Neural progenitor cell (in vitro differentiated cells): ENCODE measurements at places on chromosomes 16 and 17. TPM values are rescaled to one million over a fixed set of nuclear protein-coding genes. Genes with fewer than 3 reads are reported as not detected.

NIP7 gene
- total RNA-seq: 17.2 and 23.7 TPM in 2 replicates

DNA sequence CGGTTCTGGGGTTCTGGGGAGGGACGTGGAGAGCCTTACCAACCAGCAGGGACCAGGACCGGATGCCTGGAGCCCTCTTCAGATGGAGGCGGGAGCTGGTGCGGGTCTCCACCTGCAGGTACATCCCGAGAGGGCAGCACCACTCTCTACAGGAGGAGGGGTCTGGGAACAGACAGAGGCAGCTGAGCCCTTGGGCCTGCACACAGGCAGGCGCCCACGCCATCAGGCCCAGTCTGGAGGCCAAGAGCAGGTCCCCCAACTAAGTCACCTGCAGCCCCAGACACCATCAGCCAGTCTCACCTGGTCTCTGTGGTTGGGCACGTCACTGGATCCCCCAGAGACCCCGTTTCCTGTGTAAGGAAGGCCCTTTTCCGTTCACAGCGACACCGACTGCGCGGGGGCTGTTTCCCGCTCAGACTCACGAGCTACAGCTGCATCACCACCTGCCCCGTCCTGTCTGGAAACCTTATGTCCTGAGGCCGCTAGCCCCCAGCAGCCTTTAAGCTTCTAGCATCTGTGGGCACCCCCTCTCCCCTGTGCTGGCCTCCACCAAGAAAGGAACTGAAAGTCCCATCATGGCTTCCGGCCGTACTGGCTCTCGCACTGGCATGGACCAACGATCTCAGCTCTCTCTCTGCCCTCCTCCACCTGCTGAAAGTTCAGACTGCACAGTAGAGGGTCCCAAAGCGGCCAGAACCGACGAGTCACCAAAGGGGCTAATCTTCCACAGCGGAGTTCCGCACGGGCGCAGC is 1.2 kb downstream of the CYBC1 start:
- peak; percentile 27 for DNase-seq
- H3K4me3 ChIP-seq: peak overlapping the region; percentile 97
- no peaks in the 10 kb centered on the region for H3K36me3 ChIP-seq
- no peak overlapping the region for H3K27ac ChIP-seq

TOX3 gene
- 44.2 and 48.1 TPM in 2 replicates for total RNA-seq

DNA sequence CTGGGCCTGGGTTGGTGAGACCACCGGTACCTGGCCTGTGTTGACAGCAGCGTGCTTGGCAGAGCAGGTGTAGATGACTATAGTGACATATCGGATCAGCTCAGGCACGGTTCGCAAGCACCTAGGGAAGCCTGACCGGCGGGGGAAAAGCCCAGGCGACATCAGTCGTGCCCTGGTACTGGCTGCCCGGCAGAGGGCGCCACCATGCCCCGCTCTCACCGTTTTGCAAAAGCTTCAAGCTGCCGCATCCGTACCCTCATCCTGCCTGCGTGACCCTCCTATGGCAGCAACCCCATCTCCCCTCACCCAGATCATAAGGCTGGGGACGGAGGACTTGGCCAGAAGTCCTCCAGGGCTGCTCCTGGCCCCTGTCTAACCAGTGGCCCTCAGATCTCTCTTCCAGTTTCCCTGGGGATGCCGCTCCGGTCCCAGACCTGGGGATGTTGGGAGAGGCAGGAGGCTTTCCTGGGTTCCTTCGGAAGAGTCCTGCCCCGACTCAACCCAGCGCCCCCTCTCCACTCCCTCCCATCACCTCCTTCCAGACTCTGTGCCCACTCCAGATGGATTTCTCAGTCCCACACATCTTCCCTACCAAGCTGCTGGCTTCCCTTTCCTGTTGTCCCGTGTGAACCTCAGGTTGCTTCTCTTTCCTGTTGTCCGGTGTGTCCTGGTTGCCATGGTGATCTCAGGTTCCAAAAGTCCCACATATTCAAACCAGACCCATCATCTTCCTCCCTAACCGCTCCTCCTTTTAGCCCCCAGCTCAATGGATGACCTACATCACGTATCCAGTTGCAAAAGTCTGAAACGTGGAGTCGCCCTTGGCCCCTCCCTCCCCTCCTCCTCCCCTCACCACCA is 13.7 kb downstream of the ALOX12B start:
- H3K27me3 ChIP-seq: peaks cover 100% of the 10 kb centered on the region
- H3K27ac ChIP-seq: no peak overlapping the region
- peaks cover 11% of the 10 kb centered on the region for H3K4me1 ChIP-seq
- no peaks in the 10 kb centered on the region for H3K36me3 ChIP-seq
- H3K4me3 ChIP-seq: peak overlapping the region; percentile 39

CKLF gene
- 33.3 and 38.6 TPM in 2 replicates for total RNA-seq
